ENCODE measurements at places on chromosomes 3 and 15.
A peak's percentile ranks its signal among the peaks of the same experiment; 100 is the strongest.

- no peak for DNase-seq
Measured at GRCh38 chr3:133441867-133442270, 42.0 kb downstream of the BFSP2 start.

DNA sequence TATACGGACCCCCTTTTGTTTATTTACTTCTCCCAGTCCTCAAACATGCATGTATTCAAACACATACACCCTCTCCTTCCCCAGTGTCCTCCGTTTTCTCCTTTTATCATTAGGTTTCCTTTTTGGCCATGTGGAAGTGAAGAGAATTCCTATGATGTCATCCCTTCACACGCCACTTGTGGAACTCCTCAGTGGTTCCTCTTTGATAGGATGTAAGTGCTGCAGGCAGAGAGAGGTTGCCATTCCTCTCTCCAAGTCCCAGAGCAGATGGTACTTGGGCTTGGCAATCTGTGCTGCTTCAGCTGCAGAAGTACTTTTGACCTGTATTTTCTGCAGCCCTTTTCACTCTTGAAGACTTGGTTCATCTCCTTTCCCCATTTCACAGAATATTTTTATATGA is 32.9 kb upstream of the CRTC3 start:
- peak; percentile 6 for DNase-seq

- DNase-seq, result no peak
Measured at GRCh38 chr15:45102226-45102625, 11.7 kb downstream of the DUOX2 start.

- DNase-seq, result no peak
Measured at GRCh38 chr15:47405365-47406162, 311.7 kb upstream of the SEMA6D start.

- no peak for DNase-seq
Measured at GRCh38 chr15:66327736-66328135, 28.7 kb downstream of the TIPIN start.

- peak; percentile 3 for DNase-seq
Measured at GRCh38 chr3:109336291-109336861, 970 bp downstream of the DPPA4 start.

GRCh38 chr3:193910310-193910709 is 225.6 kb upstream of the HES1 start:
- no peak for DNase-seq

GRCh38 chr3:190197346-190197763 is 76.7 kb upstream of the P3H2 start:
- DNase-seq, result peak; percentile 2

GRCh38 chr3:150840802-150841515 is 64.3 kb downstream of the MINDY4B start:
- DNase-seq, result no peak

DNA sequence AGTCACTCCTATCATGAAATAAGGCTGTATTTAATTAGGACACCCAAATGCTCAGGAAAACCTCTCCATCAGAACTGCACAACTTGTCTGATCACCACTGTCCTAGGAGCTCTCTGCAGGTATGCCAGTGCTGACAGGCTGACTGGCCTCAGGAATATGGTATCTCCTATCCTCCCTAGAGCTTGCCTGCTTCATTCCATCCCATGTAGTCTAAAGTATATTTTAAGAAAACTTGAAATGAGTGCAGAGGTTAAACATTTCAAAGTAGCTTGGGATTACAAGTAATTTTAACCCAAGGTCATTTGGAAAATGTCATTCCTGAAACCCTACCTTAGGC is 23.7 kb downstream of the FILIP1L start:
- no peak for DNase-seq

GRCh38 chr3:46163556-46164041 is 44.5 kb downstream of the CCR1 start:
- DNase-seq, result peak; percentile 48

DNA sequence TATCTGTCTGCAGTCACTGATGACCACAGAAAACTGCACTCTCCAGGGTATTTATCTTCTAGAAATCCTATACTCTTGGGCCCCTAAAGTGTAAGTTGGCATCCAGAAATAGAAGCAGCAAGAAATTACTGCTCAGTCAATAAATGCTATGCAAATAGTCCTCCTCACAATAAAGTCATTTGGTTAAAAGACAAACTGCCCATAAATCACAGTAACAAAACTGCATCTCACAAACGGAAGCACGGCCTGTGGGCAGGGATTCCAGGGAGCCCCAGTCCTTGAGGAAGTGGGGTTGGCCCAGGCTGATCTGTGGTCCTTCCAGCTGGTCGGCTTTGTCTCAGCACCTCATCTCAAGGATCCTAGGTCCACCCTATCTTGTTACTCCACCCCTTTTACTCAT is 29.7 kb upstream of the SPATA12 start:
- DNase-seq, result no peak

- no peak for DNase-seq
Measured at GRCh38 chr15:67819636-67820035, 5.7 kb upstream of the SKOR1 start.

DNA sequence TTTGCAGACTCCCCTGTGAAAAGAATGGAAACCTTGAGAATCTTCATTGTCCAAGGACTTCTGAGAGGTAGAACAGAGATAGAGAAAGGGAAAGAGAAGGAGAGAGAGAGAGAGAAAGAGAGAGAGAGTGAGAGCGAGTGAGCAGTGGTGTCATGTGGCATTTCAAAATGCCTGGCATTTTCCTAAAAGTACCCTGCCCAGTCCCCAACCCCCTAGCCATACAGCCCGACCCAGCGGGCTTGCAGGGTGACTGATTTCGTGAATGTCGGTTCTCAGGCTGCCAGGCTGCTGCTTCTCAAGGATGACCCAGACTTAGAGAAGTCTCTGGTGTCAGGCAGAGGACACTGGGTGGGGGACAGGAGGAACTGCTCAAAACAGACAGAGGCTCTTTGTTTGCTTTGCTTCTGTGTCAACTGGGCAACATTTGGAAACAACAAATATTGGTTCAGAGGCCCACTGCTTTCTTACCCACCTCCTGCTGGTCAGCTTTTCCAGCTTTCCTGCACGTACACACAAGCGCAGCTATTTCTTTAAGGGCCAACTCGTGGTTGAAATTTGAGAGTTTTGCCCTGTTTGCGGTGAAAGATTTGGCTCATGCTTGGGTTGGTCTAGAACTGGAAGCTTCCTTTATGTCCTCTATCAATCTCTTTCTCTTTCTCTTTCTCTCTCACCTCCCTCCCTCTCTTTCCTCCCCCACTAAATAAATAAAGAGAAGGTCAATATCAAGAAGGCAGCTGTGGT is 3.7 kb upstream of the TF start:
- peak; percentile 68 for DNase-seq

DNA sequence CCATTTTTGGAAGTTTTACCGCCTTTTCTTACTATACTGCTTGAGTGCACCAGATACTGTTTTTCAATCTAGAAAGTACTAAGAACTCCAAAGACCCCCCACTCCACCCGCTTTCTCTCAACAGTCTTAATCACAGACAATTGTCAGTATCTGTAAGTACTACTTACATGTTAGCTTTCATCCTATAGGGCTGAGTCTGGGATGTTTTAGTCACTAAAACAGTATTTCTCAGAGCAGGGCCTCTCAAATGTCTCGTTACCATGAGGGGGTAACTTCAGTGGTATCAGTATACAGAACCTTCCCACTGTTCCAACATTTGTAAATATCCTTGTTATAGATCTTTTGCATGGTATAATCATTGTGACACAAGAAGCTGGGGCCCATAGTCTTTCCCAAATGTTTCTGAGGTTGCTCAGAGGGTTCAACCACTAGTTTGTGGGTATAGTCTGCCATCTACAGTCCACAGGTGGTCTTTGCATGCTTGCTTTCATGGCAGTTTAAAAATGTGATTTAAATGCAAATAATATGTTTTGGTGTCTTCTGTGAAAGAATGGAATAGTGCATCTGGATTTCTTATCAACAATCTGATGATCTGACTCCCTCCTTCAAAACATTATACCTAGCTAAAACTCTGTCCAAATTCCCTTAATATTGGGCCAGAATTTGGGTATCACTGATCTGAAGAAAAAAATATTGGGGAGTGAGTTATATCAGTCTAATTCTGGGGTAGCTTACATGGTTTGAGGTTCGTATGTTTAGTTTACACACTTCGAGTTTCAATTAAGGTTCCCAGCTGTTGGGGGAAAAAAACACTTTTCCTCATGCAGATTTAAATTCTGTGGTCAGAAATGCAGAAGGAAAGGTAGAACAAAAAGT is 18.0 kb upstream of the DNAJC13 start:
- peak; percentile 62 for DNase-seq

DNA sequence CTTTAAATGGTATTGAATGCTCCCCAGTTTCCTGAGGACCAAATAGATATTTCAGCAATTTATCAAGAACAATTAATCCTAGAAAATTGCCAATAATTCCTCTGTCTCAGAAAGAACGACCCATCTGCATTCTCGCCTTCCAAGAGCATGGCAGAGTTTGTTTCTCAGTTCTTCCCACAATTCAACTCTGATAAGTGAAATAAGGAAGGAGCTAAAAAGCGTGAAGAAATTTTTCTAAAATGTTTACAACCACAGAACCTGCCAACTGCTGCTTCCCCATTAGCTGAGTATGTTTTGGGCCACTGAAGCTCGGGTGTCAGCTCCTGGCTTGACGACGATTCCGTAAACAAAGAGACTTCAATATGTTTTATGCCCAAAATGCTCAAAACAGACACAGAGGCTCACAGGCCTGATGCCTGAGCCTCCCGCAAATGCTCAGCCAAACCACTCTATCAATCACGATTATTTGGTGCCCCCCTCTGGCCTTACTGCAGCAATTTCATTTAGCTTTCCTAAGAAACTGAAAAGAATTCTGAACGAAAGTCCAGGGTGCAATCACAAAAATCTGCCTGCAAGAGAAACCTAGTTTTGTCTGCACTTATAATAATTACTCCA is 259.2 kb upstream of the CCDC54 start:
- peak; percentile 56 for DNase-seq

DNA sequence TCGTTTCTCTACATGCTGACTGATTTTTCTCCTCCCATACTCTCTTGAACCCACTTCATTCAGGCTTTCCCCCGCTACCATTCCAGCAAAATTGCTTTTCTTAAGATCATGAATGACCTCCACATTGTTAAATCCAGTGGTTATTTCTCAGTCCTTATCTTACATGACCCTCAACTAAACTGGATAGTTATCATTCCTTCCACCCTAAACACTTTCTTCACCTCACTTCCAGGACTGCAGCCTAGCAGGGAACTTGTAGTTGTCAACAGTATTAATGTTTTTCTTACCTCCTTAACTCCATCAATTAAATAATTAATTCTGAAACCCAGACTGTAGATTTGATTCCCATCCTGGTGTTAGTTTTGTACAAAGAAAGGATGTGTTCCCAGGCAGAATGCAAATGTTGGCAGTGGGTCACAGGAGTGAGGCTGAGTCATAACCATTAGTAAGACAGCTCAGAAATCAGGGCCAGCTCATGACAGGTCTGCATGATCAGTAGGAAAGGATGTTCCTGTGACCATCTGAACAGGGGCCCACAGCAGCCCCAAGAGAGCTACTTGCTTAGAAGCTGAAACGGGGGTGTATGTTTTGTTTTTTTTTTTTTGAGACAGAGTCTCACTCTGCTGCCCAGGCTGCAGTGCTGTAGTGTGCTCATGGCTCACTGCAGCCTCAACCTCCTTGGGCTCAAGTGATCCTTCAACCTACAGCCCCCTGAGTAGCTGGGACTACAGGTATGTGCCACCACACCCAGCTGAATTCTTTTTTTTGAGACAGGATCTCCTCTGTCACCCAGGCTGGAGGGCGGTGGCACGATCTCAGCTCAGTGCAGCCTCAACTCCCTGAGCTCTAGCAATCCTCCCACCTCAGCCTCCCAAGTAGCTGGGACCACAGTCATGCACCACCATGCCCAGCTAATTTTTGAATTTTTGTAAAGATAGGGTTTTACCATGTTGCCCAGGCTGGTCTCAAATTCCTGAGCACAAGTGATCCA is 9.1 kb downstream of the BCL2L10 start:
- DNase-seq, result peak; percentile 48

- no peak for DNase-seq
Measured at GRCh38 chr3:18241837-18242236, 183.3 kb downstream of the SATB1 start.

GRCh38 chr3:127662001-127662469 is 10.7 kb upstream of the ABTB1 start:
- DNase-seq, result no peak

DNA sequence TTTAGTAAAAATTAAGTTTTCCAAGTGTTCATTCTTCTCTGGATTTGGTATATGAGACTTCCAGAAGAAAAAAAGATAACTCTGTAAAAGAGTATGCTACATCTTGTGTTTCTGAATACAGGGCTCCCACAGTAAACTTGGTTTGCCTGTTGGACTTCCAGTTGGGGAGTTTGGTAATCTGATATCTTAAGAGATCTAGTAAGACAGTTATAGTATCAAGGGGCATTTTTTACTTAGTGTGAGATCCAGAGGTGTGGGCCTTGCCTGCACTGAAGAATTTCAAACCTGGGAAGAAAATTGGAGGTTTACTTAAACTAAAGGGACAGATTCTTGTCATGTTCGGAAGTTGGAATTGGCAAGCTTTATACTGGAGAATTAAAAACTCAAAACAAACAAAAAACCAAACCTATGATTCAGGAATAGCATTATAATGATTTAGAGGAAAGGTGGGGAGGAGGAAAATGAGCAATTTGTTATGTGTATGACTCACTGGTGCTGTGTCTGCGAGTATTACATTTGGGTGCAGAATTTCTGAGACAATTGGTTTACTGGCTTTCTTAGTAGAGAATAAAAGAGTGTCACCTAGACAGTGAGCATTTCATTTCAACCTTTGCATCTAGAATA is 58.9 kb upstream of the ULK4 start:
- DNase-seq, result peak; percentile 0

- DNase-seq, result peak; percentile 3
Measured at GRCh38 chr3:24981309-24981708, 446.8 kb upstream of the RARB start.

- DNase-seq, result peak; percentile 53
Measured at GRCh38 chr3:147412261-147412916, 3.2 kb downstream of the ZIC1 start.

- no peak for DNase-seq
Measured at GRCh38 chr15:92288755-92289154, 104.9 kb upstream of the ST8SIA2 start.

DNA sequence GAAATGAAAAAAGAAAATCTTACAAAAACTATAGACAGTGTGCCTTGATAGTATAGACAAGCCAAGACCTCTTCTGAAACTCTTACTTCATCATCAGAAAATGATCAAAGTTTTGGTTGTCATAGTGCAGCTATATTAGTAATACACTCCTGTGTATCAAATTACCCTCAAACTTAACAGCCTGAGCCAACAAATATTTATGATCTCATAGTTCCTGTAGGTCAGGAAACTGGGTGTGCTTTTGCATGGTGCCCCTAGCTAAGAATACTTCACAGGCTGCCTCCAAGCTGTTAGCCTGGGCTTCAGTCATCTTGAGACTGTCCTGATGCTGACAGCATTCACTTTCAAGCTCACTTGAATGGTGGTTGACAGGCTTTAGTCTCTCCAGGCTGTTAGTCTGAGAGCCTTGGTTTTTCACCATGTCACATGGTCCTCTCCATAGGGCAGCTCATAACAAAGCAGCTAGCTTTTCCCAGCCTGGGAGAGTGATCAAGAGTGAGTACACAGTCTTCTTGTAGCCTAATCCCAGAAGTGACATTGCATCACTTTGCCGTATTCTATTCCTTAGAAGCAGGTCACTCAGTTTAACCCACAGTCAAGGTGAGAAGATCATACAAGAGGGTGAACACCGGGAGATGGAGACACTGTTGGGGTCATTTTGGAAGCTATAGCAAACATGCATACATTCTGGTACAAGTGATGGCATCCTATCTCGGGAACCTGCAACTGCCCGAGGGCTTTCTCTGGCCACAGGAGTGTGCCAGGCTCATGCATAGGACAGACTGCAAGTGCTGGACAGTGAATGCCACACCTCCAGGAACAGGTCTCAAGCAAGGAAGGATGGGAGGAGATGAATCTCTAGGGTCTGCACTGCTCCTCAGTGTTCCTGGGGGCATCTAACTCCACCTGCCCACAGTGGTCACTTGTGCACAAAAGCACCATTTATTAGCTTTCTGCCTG is 173.4 kb upstream of the CADPS start:
- DNase-seq, result peak; percentile 49
